ENCODE measurements at places on chromosomes 2 and 18.

GRCh38 chr2:36780231-36780839, 83.8 kb downstream of the VIT start:
- DNase-seq, result peak; percentile 20

DNA sequence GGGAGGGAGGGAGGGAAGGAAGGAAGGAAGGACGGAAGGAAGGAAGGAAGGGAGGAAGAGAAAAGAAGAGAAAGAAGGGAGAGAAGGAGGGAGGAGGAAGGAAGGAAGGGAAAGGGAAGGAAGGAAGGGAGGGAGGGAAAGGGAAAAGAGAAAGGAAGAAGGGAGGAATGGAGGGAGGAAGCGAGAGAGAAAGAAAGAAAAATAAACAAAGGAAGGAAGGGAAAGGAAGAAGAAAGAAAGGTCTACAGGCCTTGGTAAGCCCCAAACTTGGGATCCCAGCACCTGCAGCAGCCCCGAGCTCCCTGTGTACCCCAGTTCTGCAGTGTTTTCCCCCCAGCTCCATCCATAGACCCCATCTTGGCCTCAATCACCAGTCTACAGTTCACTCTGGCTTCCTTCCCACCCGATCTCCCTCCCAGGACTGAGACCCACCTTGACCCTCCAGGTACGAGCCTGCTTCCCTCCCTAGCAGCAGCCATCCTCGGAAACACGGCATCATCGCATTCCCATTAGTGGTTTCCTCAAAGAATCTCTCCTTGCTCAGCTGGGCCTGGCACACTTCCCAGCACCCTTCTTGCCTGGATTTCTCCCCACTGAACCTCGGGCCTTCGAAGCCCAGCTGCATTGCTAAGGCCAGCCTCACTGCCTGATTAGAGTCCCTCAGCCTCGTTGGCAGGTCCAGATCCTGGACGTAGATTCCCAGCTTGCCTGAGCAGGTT, 46.1 kb upstream of the SH3BP4 start:
- no peak for DNase-seq

GRCh38 chr18:49858309-49859020, 45.1 kb upstream of the ACAA2 start:
- peak; percentile 61 for DNase-seq

DNA sequence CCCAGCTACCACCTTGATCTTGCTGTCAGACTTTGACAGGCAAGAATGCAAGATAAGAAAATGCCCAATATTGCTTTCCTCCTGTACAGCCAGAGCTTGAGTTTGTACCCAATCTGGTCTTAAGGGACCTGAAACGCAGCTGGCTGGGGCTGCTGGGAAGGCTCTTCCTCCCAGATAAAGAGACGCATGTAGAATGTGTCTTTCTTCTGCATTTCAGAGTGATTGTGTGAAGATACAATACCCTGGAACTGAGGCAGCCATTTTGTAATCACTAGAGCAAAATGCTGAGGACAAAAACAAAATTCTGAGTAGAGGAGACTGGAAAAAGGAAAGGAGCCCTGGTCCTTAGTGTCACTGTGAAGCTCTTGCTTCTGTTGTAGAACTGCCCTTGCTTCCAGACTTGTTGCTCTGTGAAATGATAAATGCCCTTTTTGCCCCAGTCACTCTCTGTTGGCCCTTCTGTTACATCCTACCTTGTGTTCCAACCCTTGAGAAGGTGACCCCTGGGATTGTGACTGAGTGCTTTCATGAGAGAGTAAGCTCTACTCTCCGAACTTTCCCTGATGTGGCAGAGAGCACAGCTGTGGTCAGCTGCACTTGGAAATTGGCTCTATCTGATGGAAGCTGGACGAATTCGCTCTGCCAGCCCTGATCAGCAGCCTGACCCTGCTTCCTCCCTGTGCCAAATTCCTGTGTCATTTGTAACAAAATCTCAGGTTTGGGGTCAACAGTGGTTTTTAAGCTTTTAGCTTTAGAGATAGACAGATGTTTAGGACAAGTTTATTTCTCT, 137.4 kb upstream of the RBMS1 start:
- no peak for DNase-seq

- no peak for DNase-seq
Measured at GRCh38 chr2:65231121-65231520, 3.5 kb downstream of the ACTR2 start.

DNA sequence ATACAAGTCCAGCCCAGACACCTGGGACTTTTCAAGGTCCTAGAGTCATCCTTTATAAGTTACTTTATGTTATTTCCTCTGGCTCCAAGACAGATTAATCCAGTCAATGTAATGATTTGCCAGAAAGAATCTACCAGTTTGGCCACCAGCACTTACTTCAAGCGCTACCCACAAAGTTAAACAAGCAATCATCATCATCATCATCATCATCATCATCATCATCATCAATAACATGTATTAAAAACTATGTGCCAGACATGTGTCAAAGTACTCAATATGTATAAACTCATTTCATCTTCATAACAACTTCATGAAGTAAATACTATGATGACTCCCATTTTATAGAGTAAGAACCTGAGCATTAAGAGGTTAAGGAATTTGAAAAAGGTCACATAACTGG, 64.3 kb downstream of the LRP2 start:
- DNase-seq, result no peak

DNA sequence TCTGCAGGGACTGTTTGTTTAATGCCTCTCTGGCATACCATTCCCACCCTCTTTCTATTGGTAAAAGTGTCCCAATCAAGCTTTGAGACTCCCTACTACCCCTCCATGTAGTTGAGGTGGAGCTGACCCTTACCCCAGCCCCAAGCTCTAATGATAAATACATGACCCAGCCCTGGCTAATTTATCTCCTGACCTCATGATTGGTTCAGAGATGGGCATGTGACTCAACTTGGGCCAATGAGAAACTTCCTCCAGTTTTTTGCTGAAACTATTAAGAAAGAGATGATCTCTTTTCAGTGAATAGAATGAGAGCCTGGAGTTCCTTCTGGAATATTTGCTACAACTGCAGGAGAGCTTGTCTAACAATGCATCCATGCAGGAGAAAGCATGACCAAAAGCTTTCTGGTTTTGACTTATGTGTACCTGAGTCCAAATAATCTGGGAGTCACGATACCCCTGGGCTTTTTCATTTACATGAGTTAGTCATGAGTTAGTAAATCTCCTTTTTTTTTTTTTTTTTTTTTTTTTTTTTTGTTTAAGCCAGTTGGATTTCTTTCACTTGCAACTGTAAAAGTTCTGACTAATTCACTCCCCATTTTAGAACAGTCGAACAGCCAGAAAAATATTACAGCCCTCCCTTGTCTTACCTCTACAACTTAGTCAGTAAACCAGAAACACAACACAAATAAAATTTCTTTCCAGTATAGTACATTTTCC, 66.5 kb upstream of the TLK1 start:
- DNase-seq, result no peak

DNA sequence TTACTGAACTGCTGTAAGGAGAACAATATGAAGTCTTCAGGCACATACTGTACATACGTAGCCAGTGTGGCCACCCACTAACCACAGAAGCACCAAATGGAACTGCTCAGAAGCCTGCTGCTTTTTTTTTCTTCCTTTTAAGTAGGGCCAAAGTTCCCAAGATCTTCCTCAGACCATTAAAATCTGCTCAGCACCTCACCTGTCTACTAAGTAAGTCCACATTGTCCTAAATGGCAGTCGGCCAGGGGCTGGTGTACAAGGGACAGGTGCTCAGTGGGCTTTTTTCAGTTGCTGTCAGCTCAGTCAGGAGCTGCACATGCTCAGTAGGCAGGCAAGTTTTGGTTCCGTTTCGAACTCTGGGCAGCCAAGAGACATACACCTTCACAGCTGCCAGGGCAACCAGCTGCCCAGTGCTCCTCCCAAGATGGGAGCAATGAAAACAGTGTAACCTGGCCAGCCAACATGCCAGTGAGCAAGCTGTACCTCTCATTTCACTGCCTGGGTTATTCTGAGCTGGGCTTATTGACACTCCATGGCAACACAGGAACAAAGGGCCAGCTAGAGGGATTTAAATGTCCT, 86.1 kb downstream of the ACVR1 start:
- DNase-seq, result no peak

DNA sequence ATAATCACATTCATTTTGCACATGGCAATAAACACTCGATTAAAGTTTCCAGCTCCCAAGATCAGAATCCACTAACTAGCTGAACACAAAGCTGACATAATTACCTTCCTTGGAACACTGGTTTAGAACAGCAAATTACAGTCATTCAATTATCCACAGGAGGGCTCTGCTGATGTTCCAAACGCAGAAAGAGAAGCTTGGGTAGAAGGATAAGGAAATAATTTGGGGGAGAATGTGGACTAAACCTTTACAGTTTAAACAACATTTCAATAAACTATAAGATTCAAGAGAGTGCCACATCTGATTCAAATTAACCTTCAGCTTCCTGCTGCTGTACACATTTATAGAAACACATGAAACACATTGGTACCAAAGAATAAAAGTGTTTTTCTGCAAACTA, 67.8 kb upstream of the ARL4C start:
- no peak for DNase-seq

DNA sequence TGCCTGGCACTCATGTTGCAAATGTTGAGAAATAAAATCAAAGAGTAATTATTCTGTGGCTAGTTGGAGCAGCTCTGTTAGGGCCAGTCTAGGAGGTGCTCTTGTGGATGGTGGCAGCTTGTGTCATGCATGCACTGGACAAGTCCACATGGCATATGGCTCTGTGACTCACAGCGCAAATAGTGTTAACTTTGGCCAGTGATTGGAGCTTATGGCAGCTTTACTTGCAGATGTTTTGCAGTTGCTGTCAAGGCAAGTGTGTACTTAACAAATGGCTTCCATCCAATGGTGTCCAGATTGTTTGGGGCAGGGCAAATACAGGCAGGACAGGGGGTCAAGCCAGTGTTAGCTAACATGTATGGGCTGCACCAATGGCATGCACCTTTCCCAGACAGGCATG, 26.1 kb upstream of the TMX3 start:
- DNase-seq, result no peak

DNA sequence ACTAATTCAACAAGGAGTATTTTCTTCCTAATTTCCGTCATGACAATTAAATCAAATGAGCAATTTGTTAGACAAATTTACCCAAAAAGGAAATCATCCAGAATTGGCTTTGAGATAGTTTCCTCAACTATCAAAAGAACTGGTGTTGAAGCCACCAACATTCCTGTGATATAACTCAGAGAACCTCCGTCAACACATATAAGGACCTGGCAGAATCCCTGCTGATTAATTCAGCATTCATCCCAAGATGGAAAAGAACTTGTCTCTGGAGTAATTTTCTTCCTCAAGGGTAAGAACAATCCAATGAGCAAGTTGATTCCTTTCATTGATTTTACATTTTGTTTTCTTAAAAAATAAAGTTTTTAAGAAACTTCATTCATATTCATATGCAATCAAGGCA, 62.0 kb downstream of the MBD2 start:
- no peak for DNase-seq

DNA sequence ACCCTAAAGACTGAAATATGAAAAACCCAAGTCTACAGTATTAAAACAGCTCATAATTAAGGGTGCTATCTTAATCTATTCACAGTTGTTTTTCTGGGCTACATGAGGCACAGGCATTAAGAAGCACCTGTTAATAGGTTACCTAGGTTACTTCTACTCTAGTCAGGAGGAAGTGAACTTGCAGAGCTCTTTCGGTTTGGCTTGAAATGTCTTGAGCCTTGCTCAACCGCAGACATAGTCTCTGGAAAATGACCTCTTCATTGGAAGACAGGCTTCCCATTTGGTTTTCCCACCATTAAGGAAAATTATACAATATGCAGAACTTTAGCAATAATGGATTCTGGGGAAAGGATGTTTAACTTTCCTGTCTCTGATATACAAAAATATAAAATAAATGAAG, 142.3 kb upstream of the KCNJ3 start:
- DNase-seq, result no peak

- no peak for DNase-seq
Measured at GRCh38 chr2:165791421-165792103, 2.5 kb downstream of the GALNT3 start.

GRCh38 chr2:127392133-127392827, 4.5 kb upstream of the MAP3K2 start:
- no peak for DNase-seq

DNA sequence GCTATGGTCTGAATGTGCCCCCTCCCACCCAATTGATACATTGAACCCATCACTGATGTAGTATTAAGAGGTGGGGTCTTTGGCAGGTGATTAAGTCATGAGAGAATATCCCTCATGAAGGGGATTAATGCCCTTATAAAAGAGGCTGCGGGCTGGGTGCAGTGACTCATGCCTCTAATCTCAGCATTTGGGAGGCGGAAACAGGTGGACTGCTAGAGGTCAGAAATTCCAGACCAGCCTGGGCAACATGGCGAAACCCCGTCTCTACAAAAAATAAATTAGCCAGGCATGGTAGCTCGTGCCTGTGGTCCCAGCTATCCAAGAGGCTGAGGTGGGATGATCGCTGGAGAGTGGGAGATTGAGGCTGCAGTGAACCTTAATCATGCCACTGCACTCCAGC, 14.3 kb downstream of the POLR2D start:
- DNase-seq, result no peak

DNA sequence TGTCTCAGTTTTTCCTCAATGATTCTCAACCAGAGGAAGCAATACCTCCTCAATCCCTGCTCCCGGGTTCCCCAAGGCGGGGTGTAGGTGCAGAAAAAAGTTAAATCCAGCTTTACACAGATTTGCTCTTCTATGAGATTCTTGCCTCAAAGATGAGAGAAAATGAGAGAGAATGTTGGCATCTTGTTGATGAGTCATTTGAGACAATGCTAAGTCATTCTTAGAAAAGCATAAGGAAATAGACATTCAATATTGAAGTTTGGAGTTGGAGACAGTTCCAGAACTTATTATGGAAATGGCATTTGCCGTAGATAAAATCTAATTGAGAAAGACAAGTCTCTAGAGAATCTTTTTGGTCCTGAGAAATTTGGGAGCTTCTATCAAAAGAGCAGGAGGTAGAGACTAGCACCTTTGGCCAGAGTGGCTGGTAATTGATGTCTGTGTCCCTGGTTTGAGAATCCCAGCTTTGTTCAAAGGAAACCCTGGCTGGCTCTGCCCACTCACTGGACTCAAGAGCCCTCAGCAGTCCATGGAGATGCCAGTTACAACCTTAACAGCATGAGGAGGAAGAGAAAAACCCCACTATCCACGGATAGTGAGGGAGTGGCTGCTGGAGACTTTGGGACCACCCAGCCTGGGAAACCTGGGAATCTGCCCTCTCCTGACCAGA, 181.2 kb downstream of the FAM124B start:
- no peak for DNase-seq

GRCh38 chr2:48345176-48345575, 184.8 kb upstream of the STON1 start:
- DNase-seq, result peak; percentile 14

GRCh38 chr2:150147889-150148683, 339.4 kb downstream of the RND3 start:
- DNase-seq, result no peak

- no peak for DNase-seq
Measured at GRCh38 chr2:187390891-187391290, 57.2 kb downstream of the CALCRL start.

GRCh38 chr18:40926679-40927078, 1028.4 kb upstream of the PIK3C3 start:
- DNase-seq, result no peak

Data from HuH-7.5 (cell line).